CD4-positive, alpha-beta T cell (primary cell): ENCODE measurements at places on chromosomes 5 and 9.
A peak's percentile ranks its signal among the peaks of the same experiment; 100 is the strongest.

GRCh38 chr9:121816845-121817450 is 165.5 kb downstream of the DAB2IP start:
- no peak for DNase-seq

- DNase-seq: no peak
These were observed 193.5 kb upstream of the ELL2 start for GRCh38 chr5:96155147-96155546.

- DNase-seq: no peak
These were observed 156.1 kb upstream of the KIF2A start for GRCh38 chr5:62149879-62150278.

- DNase-seq: no peak
These were observed 1923.4 kb upstream of the CDH9 start for GRCh38 chr5:28961816-28962215.

DNA sequence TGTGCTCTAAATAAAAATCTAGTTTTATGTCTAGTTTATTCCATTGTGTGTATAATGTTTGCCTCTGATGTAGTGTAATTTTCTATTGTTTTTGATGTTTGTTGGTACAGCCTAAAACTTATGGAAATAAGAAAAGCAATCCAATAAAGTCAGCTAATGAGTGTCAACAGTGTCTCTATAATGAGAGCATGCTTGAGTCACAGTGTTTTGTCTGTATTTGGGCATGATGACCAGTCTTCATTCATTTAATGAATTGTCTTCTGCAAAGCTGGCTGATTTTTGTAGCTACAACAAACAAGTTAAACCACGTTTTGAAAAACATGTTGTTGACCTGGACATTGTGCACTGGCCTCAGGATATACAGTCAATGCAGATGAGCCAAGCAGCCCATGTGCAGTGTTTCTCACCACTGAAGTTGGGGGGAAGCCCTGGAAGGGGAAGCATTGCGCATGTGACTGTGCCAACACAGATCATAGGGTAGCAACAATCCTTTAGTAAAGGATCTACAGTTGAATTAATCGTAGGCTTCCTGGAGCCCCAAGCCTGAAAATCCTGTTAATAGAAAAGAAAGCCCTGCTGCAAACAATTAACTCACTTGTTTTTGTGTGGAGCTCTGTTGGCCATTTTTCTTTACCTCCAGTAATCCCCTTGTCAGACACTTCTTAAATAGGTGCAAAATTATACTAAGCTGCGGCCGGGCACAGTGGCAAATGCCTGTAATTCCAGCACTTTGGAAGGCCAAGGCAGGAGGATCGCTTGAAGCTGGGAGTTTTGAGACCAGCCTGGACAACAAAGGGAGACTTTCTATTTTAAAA is 88.0 kb downstream of the INIP start:
- DNase-seq: no peak

DNA sequence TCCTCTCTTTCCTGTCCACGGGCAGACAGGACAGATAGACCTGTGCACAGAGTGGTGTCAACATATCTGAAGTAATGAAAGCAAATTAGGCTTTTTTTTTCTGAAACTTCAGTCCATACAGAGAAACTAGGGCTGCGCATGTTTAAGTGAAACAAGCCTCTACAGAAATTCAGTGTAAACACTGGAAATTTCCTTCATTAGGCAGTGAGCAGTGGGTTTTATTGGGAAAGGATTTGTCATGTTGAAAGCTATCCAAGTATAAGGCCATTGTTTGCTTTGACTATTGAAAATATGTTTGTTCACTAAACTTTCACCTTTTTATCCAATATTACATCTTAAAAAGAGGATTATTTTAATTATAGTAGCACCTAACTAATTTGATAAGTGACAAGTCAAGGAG is 161.2 kb downstream of the AOPEP start:
- DNase-seq: no peak

DNA sequence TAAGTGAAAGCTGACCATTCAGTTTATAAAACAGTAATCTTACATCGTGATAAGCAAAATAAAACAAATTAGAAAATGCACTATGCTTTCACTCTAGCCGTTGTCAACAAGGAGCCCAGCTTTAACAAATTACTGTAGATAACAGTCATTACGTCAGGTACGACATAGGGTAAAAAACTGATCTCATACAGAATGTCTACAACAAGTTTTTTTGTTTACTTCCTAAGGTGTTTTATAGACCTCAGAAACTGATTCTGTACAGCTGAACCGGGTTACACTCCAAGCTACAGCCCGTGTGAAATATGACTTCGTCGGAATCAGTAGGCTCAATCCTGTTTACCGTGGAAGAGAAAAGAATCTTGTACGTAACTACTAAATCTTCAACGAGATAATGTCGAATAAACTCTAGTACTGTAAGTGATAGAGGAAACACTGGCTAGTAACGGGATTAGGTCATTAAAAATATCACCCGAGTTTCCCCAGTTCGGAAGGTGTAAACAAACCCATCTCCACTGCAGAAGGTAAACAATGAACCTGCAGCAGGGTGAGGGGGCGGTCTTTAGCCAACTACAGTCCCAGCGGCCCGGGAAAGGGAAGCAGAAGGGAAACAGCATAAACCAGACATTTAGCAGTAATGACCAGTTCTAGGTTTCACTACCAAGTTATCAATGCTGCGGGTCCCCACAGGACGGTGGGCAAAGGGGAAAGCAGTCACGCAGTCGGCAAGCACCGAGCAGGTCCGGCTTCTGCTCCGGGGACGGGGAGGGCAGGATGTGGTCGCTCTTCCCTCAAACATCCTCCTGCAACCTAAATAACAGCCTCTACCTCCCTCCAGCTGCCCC is 1.1 kb downstream of the RICTOR start:
- peak; percentile 64 for DNase-seq

DNA sequence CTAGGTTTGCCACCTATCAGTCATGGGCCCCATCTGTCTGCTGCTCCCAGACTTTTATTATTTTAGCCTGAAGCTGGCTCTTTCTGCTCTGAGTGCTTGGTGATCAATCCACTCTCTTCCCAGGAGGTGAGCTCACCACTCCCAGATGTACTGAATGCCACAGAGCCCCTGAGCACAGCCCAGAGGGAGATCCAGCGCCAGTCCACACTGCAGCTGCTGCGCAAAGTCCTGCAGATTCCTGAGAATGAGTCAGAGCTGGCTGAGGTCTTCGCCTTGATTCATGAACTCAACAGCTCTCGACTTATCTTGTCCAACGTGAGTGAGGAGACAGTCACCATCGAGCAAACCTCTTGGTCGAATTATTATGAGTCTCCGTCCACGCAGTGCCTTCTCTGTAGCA is 36.0 kb downstream of the HMGXB3 start:
- no peak for DNase-seq

DNA sequence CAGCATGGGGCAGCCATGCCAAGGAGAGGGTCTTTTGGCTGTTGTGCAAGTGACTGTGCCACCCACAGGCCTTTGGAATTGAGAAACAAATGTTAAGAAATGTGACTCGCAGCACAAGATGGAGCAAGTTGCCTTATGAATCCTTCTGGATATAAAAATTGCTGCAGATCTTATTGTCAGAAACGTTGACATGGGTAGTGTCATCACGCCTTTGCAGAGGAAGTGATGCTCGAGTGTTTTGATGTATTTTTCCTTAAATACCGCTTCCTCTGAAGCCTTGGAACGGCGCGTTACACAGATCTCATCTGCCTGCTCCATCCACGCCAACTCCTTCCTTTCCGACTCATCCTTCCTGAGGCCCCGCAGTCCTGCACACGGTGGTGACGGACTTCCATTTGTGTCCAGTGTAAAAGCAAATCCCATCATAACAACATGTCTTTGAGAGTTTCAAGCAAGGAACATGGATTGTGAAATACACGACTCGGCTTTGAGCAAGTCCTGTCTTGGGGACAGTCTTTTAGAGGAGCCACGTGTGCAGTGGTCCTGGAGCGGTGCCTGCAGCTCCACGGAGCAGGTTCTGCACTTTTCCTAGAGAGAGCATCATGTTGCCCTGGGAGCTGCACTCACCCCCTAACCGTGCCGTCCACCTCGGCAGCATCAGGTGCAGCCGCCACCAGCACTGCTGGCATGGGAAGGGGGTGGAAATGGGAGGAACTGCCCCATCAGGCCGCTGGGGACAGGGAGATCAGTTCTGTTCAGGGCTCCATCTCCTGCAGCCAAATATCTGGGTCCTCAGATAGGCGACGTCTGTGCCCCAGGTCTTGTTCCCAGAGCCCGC is 15.1 kb downstream of the ROPN1L start:
- DNase-seq: no peak

- DNase-seq: no peak
These were observed 4.0 kb downstream of the PHF19 start for GRCh38 chr9:120872791-120873502.

GRCh38 chr9:4038182-4038723 is 261.6 kb downstream of the GLIS3 start:
- DNase-seq: no peak

DNA sequence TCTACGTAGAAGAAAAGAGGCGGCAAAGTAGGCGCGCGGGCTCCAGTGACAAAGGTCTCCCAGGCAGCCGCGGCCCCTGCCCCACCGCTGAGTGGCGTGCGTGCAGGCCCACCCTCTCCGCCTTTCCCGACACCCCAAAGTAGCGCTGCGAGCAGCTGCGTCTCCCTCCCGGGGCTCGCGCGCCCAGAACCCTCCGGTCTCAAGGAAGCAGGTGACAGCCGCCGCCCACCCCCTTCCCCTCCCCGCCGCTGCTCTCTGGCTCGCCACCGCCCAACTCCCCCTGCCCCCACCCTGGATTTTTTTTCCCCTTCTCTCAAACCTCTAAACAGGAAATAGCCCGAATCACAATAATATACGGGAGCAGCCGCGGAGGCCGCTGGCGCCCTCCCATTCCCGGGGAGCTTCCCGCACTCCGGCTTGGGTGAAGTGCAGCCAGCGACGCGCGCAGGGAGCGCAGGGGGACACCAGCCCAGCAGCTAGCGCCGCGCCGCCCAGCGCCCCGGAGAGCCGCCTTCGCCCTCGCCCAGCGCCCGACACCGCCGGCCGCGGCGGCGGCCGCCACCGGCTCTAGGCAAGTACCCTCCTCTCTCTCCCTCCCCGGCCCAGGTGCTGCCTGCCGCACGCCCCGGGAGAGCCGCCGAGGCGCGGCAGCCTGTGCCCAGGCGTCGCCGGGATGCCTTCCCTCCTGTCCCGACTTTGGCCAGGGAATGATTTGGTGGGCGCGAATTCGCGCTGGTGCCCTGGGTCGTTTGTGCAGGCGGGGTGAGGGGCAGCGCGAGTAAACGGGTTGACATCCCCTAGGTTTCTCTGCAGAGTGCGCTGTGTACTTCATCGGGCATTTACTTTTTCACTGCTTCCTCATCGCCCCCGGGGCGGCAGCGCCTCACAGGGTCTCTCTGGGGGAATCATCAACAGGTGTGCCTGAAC is 52.7 kb upstream of the TJP2 start:
- DNase-seq: peak; percentile 47

DNA sequence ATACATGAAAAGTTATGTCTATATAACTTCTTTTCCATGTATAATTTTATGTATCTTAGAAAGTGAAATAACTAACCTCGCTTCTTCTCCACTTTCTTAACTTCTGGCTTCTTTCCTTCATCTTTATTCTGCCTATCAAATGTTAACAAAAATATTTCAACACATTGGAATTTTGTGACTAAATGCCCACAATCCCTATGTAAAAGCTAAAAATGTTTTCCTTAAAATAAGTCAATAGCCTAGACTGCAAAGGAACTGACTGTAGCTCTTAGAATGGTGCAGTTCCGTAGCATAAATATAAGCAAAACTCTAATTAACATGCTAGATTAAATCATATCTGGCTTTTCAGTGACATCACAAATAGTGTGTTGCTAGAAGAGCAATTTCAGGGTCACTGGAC is 40.9 kb downstream of the PSIP1 start:
- no peak for DNase-seq

DNA sequence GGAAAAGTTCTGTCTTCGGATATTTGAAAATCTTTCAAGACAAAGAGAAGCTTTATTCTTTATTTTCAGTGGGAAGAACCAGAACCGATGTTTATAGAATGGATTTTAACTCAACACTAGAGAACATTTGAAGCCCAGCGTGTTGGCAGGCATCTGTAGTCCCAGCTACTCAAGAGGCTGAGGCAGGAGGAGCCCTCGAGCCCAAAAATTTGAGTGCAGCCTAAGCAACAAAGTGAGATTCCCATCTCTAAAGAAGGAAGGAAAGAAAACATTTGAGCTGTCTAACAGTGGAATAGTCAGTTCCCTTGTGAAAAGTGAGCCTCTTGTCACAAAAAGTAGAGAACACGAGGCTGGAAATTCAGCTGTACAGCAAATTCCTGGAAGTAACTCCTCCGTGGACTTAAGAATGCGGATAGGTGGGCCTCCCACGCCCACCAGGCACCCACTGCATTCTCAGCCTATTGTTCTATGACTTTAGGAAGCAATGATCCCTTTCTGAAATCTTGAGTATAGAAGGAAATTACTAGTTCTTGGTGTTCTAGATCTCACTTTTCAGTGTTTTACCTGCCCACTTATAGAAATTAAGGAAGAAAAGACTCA is 2.3 kb upstream of the PTPDC1 start:
- no peak for DNase-seq

- DNase-seq: no peak
These were observed 84.2 kb downstream of the FNBP1 start for GRCh38 chr9:129958796-129959195.

GRCh38 chr5:125575891-125576505 is 829.6 kb upstream of the ZNF608 start:
- DNase-seq: no peak
